ENCODE measurements at places on chromosomes 7 and 10. TPM values are rescaled to one million over a fixed set of nuclear protein-coding genes. Genes with fewer than 3 reads are reported as not detected.

DNA sequence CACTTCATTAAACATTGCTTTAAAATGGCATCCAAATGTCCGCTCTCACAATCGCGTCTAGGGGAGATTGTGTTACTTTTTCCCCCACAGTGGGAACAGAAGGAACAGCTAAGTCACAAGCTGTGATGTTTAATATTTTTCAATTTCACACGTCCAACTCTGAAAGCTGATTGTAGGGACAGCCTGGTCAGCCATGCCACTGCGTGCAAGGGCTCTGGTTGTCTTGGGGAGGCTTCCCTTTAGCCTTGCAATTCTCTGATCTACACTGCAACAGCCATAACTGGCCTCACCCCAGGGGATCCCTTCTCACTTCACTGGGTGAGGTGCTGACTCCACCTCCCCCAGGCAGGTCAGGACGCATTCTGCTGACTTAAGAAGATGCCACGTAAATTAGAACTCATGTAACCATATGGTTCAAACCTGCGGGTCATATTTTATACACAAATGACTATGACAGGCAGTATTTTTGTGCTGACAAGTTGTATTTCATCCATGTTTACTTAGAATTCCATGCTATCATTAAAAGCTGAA is 425.2 kb upstream of the NFE2L3 start:
- H3K4me3 ChIP-seq: no peak overlapping the region
- H3K4me1 ChIP-seq: peaks cover 3% of the 10 kb centered on the region
- H3K27me3 ChIP-seq: no peaks in the 10 kb centered on the region
- peak overlapping the region; percentile 79 for H3K27ac ChIP-seq
- DNase-seq: no peak
- no peaks in the 10 kb centered on the region for H3K36me3 ChIP-seq

DNA sequence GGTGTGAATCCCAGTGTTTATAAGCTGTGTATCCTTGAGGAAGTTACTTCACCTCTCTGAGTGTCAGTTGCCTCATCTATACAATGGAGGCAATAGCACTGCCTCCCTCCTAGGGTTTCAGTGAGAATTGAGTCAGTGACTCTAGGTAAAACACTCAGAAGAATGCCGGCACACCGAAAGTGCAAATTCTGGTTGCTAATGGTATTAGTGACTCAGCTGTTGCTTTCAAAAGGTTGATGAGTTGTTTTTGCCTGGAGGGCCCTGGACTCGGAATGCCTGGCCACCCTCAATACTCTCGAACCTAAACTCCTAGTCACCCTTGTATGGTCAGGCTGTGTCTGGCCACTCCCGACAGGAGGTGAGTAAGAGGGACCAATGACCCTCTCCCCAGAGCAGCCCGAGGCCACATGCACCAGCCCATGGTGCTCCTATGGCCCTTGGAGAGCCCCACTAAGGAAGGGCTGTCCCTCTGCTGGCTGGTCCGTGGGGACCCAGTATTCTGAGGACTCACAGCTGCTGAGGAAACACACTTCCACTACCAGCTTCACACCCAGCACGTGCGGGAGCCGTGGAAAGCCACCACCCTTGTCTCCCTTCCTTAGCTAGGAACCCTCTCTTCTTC is 60.2 kb downstream of the CALML3 start:
- no peaks in the 10 kb centered on the region for H3K27me3 ChIP-seq
- no peaks in the 10 kb centered on the region for H3K36me3 ChIP-seq
- H3K4me1 ChIP-seq: no peaks in the 10 kb centered on the region
- no peak overlapping the region for H3K4me3 ChIP-seq

DNA sequence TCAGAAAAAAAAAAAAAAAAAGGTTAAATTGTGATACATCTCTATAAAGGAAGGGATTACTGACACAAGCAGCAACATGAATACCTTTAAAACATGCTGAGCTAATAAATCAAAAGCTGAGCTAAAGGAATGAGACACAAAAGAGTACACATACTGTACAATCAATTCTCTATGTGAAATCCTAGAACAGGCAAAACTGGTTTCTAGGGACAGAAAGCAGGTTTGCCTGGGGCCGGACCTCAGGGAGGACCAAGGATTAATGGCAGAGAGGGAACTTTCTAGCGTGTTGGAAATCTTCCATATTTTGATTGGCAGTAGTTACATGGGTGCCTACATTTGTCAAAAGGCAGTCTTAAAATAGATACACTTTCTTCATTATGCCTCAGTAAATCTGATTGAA is 52.5 kb downstream of the KLRG2 start:
- no peaks in the 10 kb centered on the region for H3K4me1 ChIP-seq
- no peak overlapping the region for H3K4me3 ChIP-seq
- H3K36me3 ChIP-seq: no peaks in the 10 kb centered on the region
- DNase-seq: no peak
- no peak overlapping the region for H3K27ac ChIP-seq

DNA sequence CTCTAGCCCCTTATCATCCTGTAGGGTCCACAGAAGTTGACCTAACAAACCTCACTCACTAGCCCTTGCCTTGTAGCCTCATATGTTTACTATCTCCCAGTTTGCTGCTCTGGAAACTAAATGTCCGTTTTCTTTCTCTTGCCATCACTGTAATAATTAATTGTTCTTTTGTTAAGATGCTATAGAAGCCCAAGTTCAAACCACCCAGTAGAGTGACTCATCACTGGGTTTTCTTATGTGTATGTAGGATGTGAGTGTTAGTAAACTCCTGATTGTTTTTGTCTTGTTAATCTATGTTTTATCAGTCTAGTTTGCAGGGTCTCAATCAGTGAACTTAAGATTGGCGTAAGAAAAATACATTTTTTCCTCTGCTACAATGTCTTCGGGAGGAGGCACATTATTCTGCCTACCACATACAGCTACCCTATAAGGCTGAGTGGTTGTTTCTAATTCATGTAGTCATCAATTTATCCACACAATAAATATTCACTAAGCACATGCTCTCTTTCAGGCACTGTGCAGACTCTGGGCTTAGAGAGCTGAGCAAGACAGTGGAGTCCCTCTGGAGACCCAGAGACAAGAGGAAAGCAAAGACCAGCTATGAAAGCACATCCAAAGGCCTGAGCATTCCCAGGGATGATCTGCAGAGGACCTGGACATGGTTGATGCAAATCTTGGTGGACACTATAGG is 474.1 kb upstream of the AKR1E2 start:
- peak overlapping the region; percentile 59 for H3K27ac ChIP-seq
- no peak for DNase-seq
- no peak overlapping the region for H3K4me3 ChIP-seq

- no peak overlapping the region for H3K4me3 ChIP-seq
Observed at GRCh38 chr10:102927311-102928010, 9.4 kb downstream of the CNNM2 start.

DNA sequence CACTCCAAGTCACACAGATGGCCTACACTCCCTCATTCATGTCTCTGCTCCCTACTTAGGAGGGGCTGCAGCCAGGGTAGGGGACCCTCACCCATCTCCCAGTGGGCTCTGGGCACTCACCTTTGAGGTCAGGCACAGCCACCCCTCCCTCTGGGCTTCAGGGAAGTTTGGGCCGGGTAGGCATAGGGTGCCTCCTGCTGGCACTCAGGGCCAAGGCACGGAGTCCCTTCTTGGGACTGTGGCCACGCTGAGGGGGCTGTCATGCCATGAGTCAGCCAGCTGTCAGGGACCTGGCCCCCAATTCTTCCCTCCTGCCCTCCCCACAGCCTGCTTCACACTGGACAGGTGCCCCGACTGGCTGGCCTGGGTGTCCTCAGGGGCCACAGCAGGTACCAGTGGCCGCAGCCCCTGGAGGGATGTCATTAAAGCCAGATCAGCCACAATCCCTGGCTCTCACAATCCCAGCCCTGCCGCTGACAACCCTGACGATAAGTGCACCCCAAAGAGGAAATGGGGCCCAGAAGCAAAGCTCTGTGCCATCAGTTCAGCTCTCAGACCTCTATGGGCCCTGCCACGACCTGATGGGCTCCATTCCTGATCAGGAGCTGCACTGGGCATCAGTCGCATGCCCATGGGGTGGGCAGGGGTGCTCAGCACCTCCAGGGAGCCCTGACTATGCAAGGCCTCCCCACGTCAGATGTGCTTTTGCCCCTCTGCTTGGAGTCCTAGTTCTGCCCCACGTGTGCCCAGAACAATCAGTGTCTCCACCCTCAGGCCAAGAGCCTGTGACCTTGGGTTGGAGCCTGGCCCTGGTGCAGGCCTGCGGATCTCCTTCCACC is 34.1 kb upstream of the RET start:
- H3K4me3 ChIP-seq: no peak overlapping the region
- H3K27me3 ChIP-seq: no peaks in the 10 kb centered on the region
- H3K36me3 ChIP-seq: no peaks in the 10 kb centered on the region
- DNase-seq: no peak

DNA sequence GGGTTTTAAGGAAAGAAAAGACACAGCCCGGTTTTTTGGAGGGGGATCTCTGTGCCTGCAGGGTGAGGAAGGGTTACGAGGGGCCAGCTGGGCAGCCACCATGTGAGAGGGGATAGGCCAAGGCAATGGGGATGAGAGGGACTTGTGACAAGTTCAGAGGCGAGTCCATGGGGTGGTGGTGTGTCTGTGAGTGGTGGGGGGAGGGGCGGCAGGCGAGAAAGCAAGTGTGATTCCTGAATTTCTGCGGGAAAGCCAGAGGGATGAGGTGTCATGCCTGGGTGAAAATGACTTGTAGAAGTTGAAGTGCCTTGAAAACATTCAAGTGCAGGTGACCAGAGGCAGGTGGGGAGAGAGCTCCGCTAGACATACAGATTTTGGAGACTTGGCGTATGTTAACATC is 61.0 kb upstream of the RNF32 start:
- H3K4me1 ChIP-seq: no peaks in the 10 kb centered on the region
- H3K27ac ChIP-seq: no peak overlapping the region
- H3K27me3 ChIP-seq: no peaks in the 10 kb centered on the region
- H3K36me3 ChIP-seq: no peaks in the 10 kb centered on the region

DNA sequence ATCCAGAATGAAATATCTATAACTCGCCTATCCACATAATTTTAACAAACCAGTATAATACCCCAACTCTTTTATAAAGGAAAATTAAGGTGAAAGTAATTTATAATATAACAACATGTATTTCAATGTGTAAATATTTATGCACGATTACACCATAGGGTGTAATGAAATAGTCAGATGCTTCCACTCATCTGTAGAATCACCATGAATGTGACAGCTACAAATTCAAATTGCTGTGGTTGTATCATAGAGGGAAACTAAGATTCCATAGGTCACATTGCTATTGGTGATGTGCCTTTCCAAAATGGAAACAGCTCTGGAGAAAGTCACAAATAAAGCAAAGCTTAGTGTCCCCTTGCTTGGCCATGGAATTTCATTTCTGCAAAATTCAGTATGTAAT is 95.7 kb downstream of the CPED1 start:
- H3K4me1 ChIP-seq: peaks cover 12% of the 10 kb centered on the region
- H3K4me3 ChIP-seq: no peak overlapping the region
- H3K27ac ChIP-seq: peak overlapping the region; percentile 70

- H3K27me3 ChIP-seq: no peaks in the 10 kb centered on the region
- H3K27ac ChIP-seq: no peak overlapping the region
- DNase-seq: no peak
- no peaks in the 10 kb centered on the region for H3K36me3 ChIP-seq
- no peak overlapping the region for H3K4me3 ChIP-seq
- no peaks in the 10 kb centered on the region for H3K4me1 ChIP-seq
Observed at GRCh38 chr7:33773053-33773452, 132.3 kb upstream of the BMPER start.

DNA sequence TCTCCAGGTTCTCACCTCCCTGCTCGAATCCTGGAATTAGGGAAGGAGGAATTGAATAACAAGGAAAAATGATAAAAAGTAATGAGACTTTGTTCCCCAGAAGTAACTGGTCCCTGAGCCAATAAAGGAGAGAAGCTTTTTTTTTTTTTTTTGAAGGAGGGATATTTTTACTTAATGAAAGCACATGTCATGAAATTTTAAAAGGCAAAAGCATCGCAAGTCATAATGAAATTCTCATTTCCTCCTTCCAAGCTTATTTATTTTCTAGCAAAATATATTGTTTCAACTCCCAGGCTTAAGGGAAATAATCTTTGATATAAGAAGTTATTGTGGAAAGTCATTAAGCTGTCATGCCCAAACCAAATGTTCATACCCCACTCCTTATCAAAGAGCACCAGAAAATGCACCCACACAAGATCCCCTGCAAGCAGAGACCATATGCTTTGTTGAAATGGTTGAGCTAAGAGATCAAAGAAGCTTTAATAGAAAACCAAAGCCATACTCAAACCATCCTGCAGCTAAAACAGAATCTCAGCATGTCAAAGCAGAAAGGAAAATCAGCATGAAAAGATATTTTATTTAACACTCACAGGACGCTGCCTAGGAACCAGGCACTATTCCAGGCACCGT is 16.7 kb upstream of the ABCC2 start:
- no peak overlapping the region for H3K4me3 ChIP-seq

GRCh38 chr7:16265863-16266458 is 155.4 kb downstream of the CRPPA start:
- no peaks in the 10 kb centered on the region for H3K27me3 ChIP-seq
- no peak overlapping the region for H3K27ac ChIP-seq
- no peaks in the 10 kb centered on the region for H3K4me1 ChIP-seq
- no peak overlapping the region for H3K4me3 ChIP-seq
- H3K36me3 ChIP-seq: no peaks in the 10 kb centered on the region

GRCh38 chr10:2962194-2962593 is 105.2 kb upstream of the PFKP start:
- H3K36me3 ChIP-seq: no peaks in the 10 kb centered on the region
- no peaks in the 10 kb centered on the region for H3K4me1 ChIP-seq
- H3K27ac ChIP-seq: no peak overlapping the region
- no peaks in the 10 kb centered on the region for H3K27me3 ChIP-seq

DNA sequence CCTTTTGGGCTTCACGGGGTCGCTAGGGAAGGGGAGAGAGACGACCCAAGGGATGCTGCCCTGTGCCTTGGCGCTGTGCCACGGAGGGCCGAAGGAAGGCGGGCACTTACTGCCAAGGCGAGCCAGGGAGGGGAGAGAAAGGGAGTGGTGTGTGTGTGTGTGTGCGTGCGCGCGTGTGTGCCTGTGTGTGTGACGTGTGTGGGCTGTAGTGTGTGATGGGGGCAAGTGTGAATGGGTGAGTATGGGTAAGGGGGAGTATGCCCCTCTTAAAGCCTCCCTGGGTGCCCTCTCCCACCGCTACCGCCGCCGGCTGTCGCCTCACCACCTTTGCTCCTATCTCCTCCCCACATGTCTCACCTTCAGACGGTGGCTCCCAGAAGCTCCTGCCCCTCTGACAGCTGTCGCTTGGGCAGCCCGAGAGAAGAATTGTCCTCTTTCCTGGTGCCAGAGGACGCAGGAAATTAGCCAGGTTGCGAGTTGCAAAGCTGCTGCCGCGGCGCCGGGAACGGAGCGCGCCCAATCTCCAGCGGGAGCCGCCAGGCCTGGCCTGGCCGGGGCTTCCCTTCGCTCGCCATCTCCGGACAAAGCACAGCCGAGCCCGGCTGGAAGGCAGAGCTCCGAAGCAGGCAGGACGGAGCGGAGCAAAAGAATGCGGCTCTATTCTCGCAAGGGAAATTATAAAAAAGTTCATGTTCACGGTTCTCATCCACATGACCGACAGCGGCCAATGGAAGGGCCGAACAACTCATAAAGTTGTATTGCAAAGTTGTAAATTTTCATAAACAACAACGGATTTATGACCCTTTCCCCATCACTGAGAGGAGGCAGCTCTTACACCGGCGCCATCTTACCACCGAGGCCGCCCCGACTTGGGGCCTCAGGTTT is at the start of gene HOXA3:
Gene HOXA3 (minus strand): TSS at position 653 of the 885 bp plus-strand sequence. CDS start 41,943 bp downstream, outside the sequence.
- no peaks in the 10 kb centered on the region for H3K27me3 ChIP-seq
- DNase-seq: peak; percentile 72
- H3K27ac ChIP-seq: peak within 1 kb of the TSS; percentile 96
- H3K4me1 ChIP-seq: no peaks in the 10 kb centered on the region
- H3K4me3 ChIP-seq: peak within 1 kb of the TSS; percentile 67
- no peaks in the 10 kb centered on the region for H3K36me3 ChIP-seq

GRCh38 chr7:127793582-127793981 is 141.6 kb downstream of the SND1 start:
- H3K4me1 ChIP-seq: no peaks in the 10 kb centered on the region
- DNase-seq: no peak
- no peaks in the 10 kb centered on the region for H3K36me3 ChIP-seq
- H3K4me3 ChIP-seq: no peak overlapping the region
- no peak overlapping the region for H3K27ac ChIP-seq

HK1 gene
- 77.6 TPM for total RNA-seq

ANTXRL gene
- total RNA-seq: not detected

ARHGAP21 gene
- total RNA-seq: 90.4 TPM
